CD4-positive, alpha-beta T cell (primary cell): ENCODE measurements at places on chromosomes 13 and 19.

DNA sequence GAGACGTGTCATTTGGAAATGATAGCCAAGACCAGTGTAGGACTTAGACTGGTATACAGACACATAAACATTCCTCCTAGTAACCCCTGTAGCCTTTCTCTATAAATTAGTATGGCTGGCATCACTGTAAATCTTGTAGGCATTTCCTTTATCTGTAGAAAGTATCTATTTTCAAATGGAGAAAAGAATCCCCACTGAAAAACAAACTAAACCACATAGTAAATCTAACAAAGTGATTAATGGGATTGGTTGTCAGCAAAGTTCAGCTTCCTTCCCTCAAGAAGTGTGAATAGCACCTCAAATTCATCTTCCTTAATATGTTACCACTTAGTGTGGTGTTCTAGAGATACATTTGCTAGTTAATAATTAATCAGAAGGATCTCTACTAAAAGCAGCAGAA lies 119.4 kb upstream of the NBEA start:
- DNase-seq: no peak

- DNase-seq: no peak
These were observed 221.8 kb downstream of the OLFM4 start for GRCh38 chr13:53250272-53250875.

GRCh38 chr13:60244381-60244780 lies 80.7 kb upstream of the DIAPH3 start:
- DNase-seq: no peak

DNA sequence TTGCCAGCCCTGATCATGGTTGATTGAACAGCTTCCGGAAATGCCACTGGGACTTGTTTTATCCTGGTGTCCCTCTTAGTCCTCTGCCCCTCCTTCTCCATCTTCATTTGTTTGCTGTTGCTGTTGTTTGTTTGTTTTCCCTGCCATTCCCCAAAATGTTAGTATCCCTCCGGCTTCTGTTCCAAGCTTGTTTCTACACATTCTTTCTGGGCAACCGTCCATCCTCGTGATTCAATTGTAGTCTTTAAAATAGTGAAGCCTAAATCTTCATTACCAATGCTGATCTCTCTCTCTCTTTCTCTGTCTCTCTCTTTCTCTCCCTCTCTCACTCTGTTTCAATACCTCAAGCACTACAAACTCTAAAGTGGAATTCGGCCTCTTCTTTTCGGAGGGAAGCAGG lies 649.3 kb upstream of the ARGLU1 start:
- no peak for DNase-seq

DNA sequence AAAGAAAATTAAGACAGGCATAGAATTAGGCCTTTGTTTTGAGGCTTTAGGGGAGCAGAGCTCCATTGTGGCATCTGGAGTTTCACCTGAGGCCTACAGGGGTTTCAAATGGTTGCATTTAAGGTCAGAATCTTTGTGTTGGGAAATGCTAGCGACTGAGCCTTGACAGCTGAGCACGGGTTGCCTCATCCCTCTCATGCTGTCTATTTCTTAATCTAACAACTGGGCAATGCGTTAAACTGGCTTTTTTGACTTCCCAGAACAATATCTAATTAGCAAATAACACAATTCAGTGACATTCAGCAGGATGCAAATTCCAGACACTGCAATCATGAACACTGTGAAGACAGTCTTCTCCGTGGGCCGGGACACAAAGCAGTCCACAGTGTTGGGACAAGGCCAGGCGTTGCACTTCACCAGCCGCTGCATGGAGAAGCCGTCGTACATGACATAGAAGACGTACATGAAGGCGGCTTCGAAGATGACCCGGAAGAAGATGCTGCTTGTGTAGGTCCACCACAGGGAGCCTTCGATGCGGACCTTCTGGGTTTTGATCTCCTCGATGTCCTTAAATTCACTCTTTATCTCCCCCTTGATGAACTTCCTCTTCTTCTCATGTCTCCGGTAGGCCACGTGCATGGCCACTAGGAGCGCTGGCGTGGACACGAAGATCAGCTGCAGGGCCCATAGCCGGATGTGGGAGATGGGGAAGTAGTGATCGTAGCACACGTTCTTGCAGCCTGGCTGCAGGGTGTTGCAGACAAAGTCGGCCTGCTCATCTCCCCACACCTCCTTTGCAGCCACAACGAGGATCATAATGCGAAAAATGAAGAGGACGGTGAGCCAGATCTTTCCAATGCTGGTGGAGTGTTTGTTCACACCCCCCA lies 3.8 kb downstream of the GJB2 start:
- DNase-seq: no peak

DNA sequence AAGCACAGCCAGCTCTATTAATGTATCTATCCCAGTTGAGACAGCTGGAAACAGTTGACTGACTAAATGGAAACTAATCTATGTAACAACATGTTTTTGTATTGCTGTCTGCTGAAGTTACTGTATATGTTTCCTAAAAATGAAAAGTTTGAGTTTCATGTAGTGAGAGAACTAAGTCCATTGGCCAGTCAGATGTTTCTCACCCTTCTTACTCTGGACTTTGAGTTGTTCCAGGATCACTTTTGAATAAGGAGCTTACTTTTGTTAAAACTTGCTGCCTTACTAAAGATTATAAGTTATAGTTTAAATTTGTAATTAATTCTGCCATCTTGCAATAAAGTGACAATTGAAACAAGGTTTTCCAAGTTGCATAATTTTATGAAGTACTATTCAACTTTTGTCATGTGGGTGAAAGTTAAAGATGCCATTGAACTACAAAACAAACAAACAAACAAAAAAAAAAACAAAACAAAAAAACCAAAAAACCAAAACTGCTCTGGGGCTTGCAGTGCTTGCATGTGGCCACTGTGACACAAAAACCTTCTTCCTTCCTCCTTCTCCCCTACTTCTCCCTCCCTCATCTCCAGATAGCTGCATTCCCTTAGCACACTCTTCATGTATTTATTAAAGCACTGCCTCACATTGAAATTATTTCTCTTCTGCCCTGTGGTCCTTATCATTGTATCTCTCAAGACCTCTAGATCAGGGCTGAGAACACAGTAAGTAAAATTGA lies 15.3 kb downstream of the WDFY2 start:
- DNase-seq: no peak

DNA sequence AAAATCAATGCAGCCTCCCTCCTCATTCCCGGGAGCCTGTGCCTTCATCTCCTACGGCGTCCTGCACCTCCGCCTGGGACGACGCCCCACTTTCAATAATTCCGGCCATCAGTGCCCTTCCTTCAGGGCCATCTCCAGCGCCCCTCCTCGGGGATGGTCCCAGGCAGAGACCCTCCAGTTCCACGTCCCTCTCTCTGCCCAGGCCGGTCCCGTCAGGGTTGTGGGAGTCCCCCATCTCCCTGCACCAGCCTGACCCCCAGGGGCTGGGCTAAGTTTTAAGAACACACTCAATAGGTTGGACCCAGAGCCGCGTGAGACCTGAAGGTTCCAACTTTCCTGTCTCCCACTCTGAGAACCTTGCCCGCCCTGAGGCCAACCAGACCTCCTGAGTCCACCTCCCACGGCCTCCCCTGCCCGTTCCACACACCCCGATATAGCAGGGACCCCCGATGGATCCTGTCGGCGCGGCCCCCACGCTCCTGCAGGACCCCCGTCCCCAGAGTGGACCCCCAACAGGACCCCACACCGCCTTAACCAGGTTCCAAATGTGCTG lies 646 bp downstream of the TMEM161A start:
- DNase-seq: no peak

GRCh38 chr13:106796280-106797047 lies 228.5 kb upstream of the ARGLU1 start:
- no peak for DNase-seq

GRCh38 chr13:102441085-102441484 lies 39.2 kb upstream of the FGF14 start:
- no peak for DNase-seq

GRCh38 chr19:48190288-48190884 lies 19.9 kb downstream of the ZSWIM9 start:
- DNase-seq: peak; percentile 54

DNA sequence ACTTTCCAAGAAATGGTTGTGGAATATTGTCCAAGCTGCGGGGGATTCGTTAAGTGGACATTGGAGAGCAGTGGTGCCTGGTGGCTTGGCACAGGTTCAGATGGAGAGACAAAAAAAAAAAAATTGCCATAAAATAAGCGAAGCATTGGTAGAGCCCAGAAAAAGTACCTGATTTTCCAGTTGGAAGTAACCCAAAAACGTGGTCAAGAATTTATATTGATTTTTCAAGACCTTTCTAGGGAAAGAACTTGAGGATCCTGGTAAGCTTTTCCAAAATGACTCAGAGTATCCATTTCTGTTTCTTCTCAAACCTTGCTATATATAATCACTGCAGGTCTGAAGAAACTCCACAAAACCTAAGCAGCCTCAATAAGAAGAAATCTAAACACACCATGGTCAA lies 94.6 kb downstream of the ING1 start:
- no peak for DNase-seq

GRCh38 chr19:44722131-44723121 lies 23.5 kb downstream of the CEACAM16 start:
- DNase-seq: peak; percentile 66

- no peak for DNase-seq
These were observed 172.6 kb downstream of the GPC6 start for GRCh38 chr13:93399212-93399611.

DNA sequence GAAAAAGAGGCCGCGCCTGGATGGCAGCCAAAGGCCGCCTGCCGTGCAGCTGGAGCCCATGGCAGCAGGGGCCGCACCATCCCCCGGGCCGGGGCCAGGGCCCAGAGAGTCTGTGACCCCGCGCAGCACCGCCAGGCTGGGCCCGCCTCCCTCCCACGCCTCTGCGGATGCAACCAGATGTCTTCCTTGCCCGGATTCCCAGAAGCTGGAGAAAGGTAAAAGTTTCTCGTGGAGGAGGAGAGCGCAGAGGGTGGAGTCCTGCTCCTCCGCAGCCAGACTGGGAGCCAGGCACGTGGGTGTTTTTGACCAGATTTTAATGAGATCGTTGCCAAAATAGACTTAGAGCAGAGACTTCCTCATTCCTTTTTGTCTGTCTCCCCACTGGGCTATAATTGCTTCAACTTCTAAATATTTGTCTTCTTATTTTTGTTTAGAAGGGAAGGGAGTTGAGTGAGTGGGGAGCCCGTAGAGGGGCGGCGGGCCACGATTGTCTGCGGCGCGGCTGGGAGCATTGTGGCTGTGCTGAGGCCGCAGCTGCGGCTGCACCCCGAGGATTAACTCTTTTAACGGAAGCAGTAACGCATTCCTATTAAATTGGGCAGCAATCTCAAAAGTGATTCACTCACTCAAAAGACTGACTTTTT lies 22.8 kb upstream of the NDUFS7 start:
- no peak for DNase-seq
